ENCODE measurements at places on chromosomes 12 and 14.

GRCh38 chr14:20775043-20775442 is 6.0 kb upstream of the RNASE6 start:
- no peak for DNase-seq

DNA sequence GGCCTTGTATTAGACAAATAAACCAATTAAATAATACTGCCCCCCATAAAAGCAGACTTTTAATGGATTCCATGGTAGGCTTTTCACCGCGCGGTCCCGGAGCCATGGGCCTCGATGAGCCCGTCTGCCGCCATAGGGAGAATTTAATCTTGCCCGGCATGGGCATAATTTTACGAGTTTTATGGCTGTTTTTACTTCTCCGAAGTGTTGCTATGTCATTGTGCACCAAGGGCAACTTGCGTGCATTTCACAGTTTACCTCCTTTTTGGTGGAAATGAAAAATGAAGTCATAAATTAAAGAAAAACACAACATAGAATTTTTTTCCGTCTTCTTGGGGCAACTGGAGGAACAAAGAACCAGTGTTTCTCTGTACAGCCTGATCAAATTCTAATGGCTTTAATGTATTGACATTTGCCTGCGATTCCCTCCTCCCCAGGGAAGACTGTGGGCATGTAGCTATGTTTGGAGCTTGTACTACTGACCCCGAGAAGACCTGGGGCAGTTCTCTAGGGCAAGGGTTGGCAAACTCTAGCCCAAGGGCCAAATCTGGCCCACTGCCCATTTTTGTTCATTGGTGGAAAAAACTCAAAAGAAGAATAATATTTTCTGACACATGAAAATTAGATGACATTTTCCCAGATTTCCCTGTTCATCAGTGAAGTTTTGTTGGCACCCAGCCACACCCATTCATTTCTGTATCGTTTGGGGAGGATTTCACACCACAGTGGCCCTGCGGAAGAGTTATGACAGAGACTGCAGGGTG is 142.7 kb downstream of the CHST11 start:
- DNase-seq = no peak

GRCh38 chr14:68103853-68104252 is 284.3 kb downstream of the RAD51B start:
- DNase-seq = no peak

- DNase-seq = no peak
These were observed 2.6 kb upstream of the POC1B start for GRCh38 chr12:89528434-89528833.

DNA sequence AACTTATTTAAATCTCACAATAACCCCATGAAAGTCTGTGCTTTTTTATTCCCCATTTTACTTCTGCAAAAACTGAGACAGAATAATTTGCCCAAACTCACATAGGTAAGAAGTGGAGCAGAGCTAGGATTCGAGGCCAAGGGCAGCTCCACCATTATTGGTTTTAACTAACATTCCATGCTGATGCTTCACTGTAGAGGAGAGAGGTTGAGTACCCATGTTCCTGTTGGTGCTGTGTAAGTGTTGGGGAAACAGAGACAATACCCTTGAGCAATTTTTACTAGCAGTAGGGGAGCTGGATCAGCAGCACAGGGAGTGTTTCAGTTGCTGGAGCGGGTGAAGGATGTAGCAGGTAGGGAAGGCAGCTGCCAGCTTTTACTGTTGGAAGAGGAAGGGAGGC is 21.1 kb downstream of the RASSF8 start:
- no peak for DNase-seq

GRCh38 chr12:15701631-15702156 is 87.5 kb downstream of the EPS8 start:
- DNase-seq = no peak

DNA sequence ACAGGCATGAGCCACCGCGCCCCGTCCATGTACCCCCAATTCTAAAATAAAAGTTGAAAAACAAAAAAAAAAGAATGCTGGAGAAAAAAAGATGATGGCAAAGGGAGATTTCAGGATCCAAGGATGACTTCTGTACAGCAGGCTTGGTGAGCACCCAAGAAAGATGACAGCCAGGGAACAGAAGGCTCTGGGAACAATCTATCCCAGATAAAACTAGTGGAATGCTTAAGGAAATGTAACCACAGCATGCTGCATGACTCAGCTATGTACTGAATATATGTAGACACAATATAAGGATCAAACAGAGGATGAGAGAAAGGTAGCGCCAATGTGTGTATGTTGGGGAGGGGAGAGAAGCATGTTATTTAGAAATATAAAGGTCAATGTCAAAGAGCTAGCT is 123.7 kb upstream of the TMTC1 start:
- no peak for DNase-seq

DNA sequence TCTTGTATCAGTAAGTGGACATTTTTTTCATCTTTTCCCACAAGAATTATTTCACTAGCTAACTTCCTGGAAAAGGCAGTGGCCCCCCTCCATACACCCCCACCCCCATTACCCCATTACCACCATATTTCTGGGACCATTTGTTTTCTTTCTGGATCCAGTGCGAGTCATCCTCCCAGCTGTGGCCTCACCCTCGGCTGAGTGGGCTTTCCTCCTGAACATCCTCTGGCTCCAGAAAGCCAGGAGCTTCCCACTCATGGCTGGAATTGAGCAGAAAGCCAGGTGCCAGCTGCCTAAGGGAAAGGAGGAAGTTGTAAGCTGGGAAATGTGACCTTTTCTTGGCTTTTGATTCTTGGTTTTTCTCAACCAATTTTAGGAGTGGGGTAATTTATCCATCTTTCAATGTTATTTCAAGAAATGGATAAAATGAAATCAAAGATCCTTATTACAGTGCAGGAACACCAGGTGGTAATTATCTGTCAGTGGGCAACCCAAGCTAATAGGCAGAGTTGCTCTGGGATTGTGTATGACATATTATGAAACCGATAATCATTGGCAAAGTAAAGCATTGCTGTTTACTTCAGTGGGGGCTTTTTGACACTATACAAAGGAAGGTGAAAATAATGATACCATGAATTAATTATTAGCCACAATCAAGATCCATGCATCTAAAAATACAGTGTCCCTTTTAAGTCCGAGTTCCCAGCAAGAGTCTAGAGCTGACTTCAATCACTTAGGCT is 124.6 kb downstream of the KICS2 start:
- no peak for DNase-seq

DNA sequence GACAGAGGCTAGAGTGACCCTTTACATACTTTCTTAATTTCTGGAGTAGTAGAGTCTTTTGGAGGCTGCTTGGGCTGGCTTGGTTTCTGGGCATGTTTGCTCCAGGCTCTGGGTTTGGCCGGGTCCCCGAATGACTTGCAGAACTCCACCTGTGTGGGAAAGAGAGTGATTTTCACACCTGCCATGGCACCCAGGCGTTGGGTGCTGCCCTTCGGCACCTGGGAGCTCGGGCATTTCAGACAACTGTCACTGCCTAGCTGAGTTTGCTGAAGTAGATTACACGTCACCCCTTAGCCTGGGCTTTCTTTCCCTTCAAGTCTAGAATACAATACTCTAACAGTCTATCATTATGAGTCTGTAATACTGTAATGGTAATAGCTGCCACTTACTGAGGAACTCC is 6.1 kb downstream of the RBM19 start:
- no peak for DNase-seq

DNA sequence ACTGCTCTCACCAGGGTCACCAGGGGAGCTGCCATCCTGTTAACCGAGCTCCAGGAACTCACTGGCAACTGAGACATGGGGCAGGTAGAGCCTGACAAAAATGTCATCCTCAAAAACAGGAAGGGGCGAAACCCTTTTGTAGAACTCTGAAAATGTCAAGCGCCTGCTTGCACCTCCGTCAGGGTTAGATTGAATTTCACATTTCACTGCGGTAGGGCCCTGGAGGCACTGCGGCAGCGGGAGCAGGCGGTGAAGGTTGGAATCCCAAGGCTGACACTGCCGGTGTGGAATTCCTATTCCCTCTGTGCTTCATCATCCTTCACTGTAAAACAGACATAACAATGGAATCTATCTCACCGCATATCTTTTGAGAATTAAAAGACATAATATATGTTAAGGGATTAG is 142.8 kb upstream of the TMCC3 start:
- no peak for DNase-seq

DNA sequence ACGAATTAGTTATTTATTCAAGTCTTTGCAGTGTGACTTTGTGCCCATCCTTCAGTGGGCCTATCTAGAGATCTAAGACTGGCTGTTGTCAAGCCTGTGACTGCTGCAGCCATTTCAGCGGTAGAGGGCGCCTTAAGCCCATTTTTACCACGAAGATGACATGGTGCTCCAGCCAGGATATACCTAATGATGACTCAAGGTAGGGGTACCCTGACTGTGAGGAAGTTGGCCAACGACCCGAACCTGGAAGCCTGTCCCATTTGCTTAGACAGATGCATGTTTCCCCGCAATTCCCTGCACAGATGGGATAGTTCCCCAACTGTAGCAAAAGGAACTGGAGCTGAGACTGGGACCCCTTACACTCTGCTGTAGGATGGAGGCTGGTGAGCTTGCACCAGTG is 41.3 kb downstream of the RAB3IP start:
- DNase-seq = peak; percentile 75

DNA sequence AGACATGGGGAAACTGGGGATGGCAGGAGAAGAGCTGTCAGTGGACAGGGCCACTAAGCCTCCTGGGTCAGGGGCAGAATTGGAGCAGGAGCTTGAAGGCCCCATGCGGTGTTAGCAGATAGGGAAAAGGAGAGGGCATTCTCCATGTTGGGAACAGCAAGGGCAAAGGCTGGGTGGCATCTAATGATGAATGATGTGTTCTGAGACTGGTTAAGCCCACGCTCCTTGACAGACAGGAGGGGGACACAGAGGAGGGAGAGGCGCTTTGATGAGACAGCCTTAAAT is 63.0 kb downstream of the CLMN start:
- no peak for DNase-seq

GRCh38 chr12:9590441-9590840 is 17.3 kb downstream of the KLRB1 start:
- no peak for DNase-seq

GRCh38 chr14:21039585-21040369 is 2.4 kb upstream of the RNASE7 start:
- peak; percentile 29 for DNase-seq

GRCh38 chr12:8554451-8555195 is 13.9 kb upstream of the CLEC4E start:
- no peak for DNase-seq

GRCh38 chr12:127650626-127651025 is 616.3 kb upstream of the TMEM132C start:
- DNase-seq = no peak

GRCh38 chr12:90836689-90837088 is 118.3 kb downstream of the CCER1 start:
- DNase-seq = no peak

DNA sequence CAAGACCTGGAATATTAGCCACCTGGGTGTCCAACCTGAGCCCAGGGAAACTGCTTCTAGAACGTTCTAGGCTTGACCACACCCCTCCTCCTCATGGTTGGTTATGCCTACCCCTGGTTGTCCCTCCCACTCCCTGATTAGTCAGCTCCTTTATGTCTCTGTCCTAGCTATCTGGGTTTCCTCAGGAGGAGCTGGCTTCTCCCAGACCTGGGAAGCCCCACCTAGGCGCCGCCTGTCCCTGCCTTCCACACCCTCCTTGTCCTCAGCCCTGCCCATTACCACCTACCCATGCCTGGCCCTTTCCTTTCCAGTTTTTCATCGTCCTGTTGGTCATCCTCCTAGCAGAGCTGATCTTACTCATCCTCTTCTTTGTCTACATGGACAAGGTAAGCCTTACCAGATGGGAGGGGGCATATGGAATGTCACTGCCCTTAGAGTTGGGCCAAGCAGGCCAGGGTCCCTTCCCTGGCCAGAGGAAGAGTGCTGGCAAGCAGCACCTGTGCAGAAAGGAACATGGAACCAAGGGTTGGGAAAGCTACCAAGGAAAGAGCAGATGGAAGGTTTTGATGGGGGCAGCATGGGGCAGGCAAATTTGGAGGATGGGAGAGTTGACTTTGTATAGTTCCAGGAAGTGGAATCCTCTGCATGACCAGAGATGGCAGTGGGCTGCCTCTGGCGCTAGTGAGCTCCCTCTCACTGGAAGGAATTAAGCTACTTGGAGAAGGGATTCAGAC is 201.7 kb downstream of the TSPAN9 start:
- no peak for DNase-seq

All from NCI-H1105 treated with DMSO at 0.1 percent for 48 hours (cell line).